Adrenal gland (tissue), 19 donors: ENCODE measurements at places on chromosomes 13 and 19. TPM values are rescaled to one million over a fixed set of nuclear protein-coding genes. Genes with fewer than 3 reads are reported as not detected.

DNA sequence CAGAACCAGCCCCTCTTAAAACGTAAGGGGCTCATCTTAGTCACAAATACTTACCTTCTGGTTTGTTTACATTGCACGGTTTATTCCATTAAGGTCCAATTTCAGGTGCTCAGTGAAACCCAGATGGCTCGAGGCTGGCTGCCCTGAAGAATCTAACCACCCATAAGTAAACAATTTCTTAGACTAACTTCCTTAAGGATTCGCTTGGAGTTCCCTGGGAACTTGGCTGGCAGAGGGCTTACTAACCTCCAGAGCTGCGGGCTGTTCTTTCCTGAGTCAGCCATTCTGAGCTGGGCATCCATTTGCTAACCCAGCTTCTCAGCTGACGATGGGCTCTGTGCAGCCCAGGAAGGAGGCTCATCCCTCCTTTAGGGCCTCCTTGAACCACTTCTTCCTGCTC lies 262.1 kb downstream of the FGF9 start:
- no peaks in the 10 kb centered on the region for H3K36me3 ChIP-seq
- H3K4me1 ChIP-seq = no peaks in the 10 kb centered on the region
- H3K4me3 ChIP-seq = no peak overlapping the region
- no peak for DNase-seq

The C5AR2 gene
- total RNA-seq = 1.3 TPM

- DNase-seq = no peak
- H3K27ac ChIP-seq = no peak overlapping the region
- H3K4me3 ChIP-seq = no peak overlapping the region
- no peaks in the 10 kb centered on the region for H3K36me3 ChIP-seq
- H3K4me1 ChIP-seq = no peaks in the 10 kb centered on the region
- no peaks in the 10 kb centered on the region for H3K27me3 ChIP-seq
Observed at GRCh38 chr19:6020166-6020882, 42.4 kb upstream of the RANBP3 start.

- peaks cover 12% of the 10 kb centered on the region for H3K4me1 ChIP-seq
- no peak for DNase-seq
- H3K27ac ChIP-seq = no peak overlapping the region
- H3K27me3 ChIP-seq = no peaks in the 10 kb centered on the region
- no peaks in the 10 kb centered on the region for H3K36me3 ChIP-seq
Observed at GRCh38 chr13:33172911-33173310, 112.6 kb downstream of the STARD13 start.

DNA sequence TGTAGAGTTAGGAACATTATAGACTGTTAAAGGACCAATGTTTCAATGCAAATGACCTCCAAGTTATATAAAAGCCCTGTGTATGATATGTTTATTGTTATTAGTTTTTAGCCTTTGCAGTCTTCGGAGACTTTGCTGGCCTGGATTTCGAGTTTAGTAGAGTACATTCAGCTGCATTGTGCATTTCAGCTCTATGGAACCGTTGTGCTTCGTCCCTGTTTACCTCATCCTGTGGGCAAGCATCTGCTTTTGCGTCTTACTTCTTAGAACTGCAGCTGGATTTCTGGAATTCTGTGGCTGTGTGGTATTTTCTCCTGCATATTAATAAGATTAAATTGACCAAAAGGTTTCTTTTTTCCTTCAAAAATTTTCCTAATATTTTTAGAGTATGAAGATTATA lies 138.6 kb downstream of the KCNRG start:
- no peaks in the 10 kb centered on the region for H3K4me1 ChIP-seq
- no peaks in the 10 kb centered on the region for H3K36me3 ChIP-seq
- no peak overlapping the region for H3K27ac ChIP-seq
- H3K27me3 ChIP-seq = no peaks in the 10 kb centered on the region
- no peak overlapping the region for H3K4me3 ChIP-seq

The ZNF790 gene
- total RNA-seq = 7.1 TPM

The SYNGR4 gene
- not detected for total RNA-seq
